Kidney (tissue), 22 donors: ENCODE measurements at places on chromosomes 1 and 21.

DNA sequence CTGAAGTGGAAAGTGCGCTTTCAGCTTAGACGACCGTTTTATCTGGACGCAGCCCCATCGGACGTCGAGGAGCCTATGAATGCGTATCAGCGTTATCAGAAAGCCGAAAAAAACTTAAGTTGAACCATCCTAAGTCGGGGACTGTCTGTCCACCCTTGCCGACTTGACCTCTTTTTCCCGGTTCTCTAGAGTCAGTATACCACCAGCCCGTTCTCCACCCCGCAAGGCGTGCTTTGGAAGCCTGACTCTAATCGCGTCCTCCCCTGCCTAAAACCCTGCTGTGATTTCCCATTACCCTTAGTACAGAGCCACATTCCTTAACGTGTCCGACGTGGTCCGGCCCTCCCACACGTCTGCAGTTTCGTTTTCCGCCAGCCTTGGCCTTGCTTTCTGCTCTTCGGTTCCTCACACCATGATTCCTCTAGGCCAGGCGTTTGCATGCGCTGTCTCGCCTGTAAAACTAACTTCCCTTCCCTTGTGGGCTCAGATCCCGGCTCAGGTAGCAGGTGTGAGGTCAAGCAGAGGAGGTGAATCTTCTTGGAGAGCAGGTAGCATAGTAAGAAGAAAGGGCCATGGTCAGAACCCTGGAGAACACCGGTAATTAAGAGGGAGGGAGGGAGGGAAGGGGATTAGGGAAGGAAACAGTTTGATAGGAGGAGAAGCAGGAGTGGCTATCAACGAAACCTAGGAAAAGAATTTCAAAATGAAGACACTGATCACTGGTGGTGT lies 865 bp downstream of the ADPRS start:
- peak; percentile 56 for DNase-seq

DNA sequence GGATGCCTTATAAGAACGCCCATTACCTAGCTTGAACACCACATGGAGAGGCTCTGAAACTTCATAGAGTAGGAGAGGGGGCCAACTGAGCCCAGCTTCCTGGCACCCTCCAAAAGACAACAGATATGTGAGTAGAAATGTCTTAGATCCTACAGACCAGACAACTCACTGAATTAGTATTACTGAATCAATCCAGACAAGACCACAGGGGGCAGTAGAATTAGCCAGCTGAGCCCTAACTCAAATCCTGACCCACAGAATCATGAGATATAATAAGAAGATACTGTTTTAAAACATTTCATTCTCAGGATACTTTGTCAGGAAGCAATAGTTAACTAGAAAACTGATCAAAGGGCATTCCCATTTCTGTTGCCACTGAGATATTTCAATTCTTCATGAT lies 45.8 kb upstream of the C1orf21 start:
- no peak for DNase-seq

DNA sequence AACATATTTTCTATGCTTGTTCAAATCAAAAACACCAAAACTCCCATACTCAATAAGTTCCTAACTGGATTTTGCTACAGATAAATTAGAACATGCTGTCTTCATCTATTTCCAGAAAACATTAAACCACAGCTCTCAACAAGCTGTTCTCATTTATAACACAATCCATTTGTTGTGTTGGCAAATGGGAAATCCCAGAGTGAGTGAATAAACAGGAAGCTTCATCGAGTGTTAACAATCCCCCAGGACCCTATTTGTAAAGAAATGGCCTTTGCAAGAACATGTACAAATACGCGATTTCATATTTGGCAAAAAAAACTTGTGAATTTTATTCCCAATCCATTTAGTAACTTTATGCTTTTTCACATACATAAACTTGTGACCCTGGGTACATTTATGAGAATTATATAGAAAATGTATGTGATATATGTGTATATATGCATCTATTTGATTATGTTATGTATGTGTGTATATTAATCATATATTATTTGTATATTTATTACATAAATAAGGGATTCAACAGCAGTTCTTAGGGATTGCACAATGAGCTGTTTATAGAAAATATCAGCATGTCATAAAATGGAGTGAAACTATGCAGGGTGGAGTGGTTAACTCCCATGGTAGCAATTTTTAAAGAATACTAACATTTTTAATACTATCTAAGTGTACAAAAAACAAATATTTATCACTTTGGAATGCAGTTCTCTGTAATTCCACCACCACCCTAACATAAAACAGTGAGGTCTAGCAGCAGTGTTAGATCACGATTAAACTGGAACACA lies 160.0 kb downstream of the NEGR1 start:
- DNase-seq = no peak

GRCh38 chr1:217149791-217150190 lies 426.6 kb upstream of the ESRRG start:
- DNase-seq = no peak

DNA sequence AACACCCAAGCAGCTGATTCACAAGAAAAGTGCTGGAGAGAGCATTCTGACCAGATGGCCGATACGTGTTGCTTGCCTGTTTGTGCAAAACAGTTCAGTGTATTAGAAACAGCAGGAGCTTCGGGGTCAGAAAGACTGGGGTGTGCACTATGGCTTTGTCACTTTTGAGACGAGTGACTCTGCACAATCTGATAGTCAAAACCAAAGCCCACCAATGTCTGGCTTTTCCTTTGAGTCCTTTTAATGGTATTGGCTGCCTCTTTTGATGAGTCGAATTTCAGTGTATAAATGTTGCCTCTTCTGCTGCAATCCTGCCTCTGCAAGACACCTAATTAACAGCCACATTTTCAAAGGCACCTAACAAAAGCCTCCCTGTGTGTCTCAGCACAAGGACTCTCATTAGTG lies 444.6 kb downstream of the AJAP1 start:
- DNase-seq = no peak
